ENCODE measurements at places on chromosomes 2 and 18. TPM values are rescaled to one million over a fixed set of nuclear protein-coding genes. Genes with fewer than 3 reads are reported as not detected.

FKBP1B gene
- total RNA-seq: 16.8 TPM

ANKRD29 gene
- 2.6 TPM for total RNA-seq

DNA sequence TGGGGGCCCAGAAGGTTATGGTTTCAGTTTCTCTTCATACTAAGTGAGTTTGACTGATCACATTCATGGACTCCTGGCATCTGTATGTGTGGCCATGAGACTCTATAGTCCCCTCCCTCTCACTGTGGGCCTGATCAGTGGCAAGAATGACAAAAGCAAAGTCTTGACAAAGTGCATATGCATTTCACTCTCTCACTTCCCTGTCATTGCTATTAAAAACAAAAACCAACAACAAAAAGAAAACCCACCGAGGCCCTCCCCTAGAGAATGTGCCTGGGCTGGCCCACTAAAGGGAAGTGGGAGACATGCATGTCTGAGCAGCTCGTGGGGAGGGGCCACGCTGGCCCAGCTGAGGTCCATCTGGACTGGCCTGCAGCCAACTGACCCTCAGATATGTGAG, 600.1 kb upstream of the RAB6C start:
- DNase-seq: no peak
- no peaks in the 10 kb centered on the region for H3K36me3 ChIP-seq
- H3K27ac ChIP-seq: no peak overlapping the region
- no peak overlapping the region for H3K4me3 ChIP-seq

DNA sequence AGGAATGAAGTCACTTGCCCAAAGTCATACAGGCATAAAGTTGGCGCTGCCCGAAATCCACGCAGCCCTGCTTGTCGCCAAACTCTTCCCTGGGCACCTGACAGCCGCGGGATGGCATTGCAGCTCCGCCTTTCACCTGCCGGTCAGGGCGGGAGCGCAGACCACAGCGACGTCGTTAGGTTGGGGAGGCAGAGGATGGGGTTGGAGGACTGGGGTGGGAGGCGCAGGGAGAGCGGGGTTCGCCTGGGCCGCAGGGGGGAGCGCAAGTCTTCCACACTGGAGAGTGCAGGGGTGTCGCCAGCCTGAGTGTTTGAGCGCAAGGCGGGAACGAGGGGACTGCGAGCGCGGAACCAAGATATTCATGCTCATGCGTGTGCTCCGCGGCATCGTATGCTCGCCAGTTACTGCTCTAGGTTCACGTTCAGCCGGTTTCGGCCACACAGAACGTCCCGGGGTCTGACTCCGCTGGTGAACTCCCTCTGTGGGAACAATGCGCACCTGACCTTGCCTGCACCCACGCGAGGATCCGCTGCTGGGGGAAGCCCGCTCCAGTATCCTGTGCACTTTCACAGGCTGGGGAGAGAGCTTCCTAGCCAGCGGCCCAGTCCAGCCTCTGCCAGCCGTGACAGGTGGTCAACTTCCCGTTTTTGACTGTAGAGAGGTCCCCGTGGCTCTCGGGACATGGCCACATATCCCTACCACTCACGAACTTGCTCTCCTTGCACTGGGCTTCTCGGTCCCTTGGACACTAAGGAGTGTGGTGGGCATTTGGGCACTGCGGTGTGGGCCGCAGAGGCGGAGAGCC, 767 bp upstream of the NPPC start:
- no peak for DNase-seq
- H3K27me3 ChIP-seq: peaks cover 44% of the 10 kb centered on the region
- H3K4me3 ChIP-seq: peak overlapping the region; percentile 30
- H3K36me3 ChIP-seq: no peaks in the 10 kb centered on the region

- no peaks in the 10 kb centered on the region for H3K4me1 ChIP-seq
- no peak overlapping the region for H3K4me3 ChIP-seq
- H3K27me3 ChIP-seq: no peaks in the 10 kb centered on the region
- H3K27ac ChIP-seq: no peak overlapping the region
- H3K36me3 ChIP-seq: no peaks in the 10 kb centered on the region
These were observed 247.3 kb downstream of the ZNF385B start for GRCh38 chr2:179614121-179614520.

- H3K27me3 ChIP-seq: no peaks in the 10 kb centered on the region
- peaks cover 5% of the 10 kb centered on the region for H3K4me1 ChIP-seq
- H3K36me3 ChIP-seq: no peaks in the 10 kb centered on the region
- no peak overlapping the region for H3K4me3 ChIP-seq
- H3K27ac ChIP-seq: no peak overlapping the region
- DNase-seq: no peak
These were observed 216.1 kb upstream of the THUMPD2 start for GRCh38 chr2:39995005-39995737.

DNA sequence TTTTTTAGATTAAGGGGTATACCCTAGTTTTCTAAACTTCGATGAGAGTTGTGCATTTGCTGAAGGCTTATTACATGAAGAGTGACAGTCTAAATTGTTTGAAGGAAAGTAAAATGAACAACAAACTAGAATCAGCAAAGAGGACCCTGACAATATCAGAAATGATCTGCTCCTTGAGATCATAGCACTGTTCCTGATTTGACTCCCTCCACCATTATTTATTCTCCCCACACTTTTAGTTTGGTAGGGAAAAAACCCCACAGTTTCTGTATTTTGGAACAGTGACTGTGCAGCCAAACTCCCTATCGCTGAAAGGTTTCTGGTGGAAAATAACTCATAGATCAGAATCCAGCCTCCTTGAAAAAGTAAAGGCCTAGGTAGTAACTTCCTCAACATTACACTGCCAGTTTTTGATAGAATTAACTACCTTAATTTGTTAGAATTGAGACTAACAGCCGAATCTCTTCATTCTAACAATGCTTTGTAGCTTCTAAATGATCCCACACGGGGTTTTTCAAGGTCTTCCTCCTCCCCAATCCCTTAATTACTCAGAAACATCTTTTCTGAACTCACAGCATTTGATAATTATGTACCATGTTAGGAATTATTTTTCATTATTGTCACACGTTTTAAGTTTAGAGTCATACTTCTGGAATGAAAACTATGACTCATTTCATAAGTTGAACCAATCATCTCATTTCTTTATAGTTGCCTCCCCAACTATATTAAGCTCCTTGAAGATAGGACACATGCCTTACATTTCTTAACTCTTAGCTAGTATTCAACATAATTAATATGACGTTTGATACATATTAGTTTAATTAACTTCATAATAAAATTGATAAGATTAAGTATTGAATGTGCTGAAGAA, 2.9 kb downstream of the MYL12A start:
- H3K4me1 ChIP-seq: peaks cover 50% of the 10 kb centered on the region
- peak overlapping the region; percentile 83 for H3K27ac ChIP-seq
- no peaks in the 10 kb centered on the region for H3K27me3 ChIP-seq
- H3K36me3 ChIP-seq: peaks cover 6% of the 10 kb centered on the region
- DNase-seq: peak; percentile 75

DNA sequence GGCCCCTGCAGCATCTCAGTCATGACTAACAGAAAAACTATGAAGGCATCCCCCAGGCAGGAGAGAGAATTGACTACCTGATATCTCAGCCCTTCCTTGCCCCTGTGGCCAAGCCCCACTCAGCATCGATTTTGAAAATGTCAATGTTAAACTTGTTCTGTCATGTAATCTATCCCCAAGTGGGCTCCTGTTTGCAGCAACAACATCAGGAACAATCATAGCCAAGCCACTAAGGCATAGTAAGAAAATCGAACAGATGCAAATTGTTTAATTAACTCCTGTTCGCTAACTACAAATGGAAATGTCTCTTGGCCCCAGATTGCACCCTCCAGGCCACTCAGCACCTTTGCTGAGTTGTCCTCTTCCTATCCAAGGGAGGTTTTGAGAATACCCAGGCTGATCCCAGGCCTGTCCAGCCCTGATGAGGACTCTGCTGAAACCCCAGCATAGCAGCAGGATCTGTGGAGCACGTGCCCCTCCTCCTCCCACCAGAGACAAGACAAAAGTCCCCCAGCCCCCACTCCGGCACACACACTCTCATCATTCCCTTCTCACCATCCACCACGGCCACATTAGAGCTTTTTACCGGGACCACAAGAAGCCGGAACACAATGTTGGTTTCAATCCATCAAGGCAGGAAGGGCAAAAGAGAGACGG, 150.1 kb downstream of the TNS1 start:
- H3K27ac ChIP-seq: no peak overlapping the region
- peaks cover 24% of the 10 kb centered on the region for H3K4me1 ChIP-seq
- DNase-seq: no peak
- no peaks in the 10 kb centered on the region for H3K27me3 ChIP-seq
- no peak overlapping the region for H3K4me3 ChIP-seq

DNA sequence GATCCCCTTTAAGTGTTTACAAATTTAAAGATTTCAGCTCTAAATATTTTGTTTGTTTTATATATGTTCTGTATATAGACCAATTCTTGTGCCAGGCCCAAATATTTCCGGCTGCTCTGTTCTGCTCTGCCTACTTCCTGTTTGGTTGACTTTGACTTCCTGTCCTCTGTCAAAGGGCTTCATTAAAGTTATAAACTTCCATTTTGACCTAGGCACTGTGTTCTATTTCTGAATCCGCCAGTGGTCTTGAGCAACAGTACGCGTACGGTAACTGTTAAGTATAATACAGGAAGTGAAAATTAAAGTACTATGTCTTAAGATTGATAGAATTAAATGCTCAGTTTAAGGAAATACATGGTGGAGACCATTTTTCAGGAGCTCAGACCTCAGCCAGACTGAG, 13.5 kb upstream of the REL start:
- no peak for DNase-seq
- H3K27me3 ChIP-seq: no peaks in the 10 kb centered on the region
- no peak overlapping the region for H3K27ac ChIP-seq
- no peaks in the 10 kb centered on the region for H3K36me3 ChIP-seq
- H3K4me1 ChIP-seq: peaks cover 13% of the 10 kb centered on the region

Measured in endothelial cell of umbilical vein (primary cell).